ENCODE measurements at places on chromosomes 1 and 21.

GRCh38 chr21:32418146-32418545 is 5.6 kb downstream of the EVA1C start:
- DNase-seq: no peak

DNA sequence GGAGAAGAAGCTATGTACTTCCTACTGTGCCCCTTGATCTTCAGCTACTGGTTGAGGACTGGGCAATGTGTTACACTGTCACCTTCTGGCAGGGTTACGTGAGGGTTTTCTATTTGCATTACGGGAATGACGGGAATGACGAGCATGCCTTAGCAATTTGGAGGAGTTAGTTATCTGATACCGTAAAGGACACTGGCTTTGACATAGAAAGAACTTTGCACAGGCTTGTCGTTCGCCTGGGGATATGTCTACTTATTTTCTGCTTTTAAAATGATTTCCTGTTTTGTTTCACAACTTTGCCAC is 19.8 kb upstream of the ACBD6 start:
- DNase-seq: no peak

- DNase-seq: no peak
These were observed 75.8 kb downstream of the ST3GAL3 start for GRCh38 chr1:43783096-43783670.

DNA sequence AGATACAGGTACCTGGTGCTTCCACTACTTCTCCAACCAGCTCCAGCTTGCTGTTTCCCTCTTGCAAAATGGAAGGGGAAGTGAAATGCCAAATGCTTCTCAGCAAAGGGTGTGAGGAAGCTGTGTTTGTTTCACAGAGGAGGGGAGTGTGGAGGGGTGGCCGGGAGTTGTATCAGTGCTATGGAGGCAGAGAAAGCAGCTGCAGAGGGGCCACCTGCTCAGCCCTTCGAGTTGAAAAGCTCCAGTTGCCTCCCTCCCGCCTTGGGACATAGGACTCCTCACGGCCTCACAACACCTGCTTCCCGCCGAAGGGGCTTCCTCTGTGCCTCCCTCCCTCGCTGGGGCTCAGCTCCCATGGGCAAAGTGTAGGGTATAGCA is 12.1 kb upstream of the LINGO4 start:
- no peak for DNase-seq

GRCh38 chr1:24619376-24619775 is 23.7 kb upstream of the SRRM1 start:
- DNase-seq: no peak

- DNase-seq: no peak
These were observed 10.0 kb upstream of the FAM110D start for GRCh38 chr1:26148887-26149286.

DNA sequence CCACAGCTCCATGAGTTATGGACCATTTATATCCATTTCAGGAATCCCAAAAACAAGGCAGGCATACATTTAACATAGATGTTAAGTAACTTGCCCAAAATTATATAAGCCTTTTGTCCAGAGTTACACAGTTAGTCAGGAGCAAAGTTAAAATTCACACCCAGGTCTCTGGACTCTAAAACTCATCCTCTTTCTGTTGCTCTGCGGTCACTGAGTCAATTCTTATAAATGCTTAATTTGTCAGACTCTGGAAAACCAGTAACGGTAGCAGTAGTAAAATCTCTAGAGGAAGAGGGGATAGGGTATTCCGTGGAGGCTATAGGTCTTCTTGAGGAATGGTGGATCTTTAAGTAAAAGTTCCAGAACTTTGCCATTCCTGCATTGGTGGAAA is 223.6 kb upstream of the JUN start:
- DNase-seq: no peak

GRCh38 chr1:231734417-231734816 is 107.8 kb downstream of the DISC1 start:
- no peak for DNase-seq

GRCh38 chr1:168640182-168640581 is 63.8 kb downstream of the XCL1 start:
- DNase-seq: no peak

DNA sequence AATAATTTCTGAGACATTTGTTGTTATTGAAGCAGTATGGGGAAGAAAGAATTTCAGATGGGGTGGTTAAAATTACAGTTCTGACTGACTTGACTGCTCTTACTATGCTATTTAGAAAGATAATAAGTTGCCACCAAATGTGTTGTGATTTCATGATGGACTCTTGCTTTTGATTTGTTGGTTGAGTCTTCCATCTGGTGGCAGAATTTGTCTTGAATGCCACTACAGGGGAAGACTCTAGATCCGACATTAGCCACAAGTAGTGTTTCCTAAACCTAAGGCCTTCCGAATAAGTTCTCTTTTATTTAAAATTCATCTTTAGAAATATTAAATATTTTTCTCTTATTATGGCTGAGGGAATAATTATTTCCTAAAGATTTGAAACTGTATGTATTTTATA is 190.9 kb upstream of the ADGRL4 start:
- no peak for DNase-seq

DNA sequence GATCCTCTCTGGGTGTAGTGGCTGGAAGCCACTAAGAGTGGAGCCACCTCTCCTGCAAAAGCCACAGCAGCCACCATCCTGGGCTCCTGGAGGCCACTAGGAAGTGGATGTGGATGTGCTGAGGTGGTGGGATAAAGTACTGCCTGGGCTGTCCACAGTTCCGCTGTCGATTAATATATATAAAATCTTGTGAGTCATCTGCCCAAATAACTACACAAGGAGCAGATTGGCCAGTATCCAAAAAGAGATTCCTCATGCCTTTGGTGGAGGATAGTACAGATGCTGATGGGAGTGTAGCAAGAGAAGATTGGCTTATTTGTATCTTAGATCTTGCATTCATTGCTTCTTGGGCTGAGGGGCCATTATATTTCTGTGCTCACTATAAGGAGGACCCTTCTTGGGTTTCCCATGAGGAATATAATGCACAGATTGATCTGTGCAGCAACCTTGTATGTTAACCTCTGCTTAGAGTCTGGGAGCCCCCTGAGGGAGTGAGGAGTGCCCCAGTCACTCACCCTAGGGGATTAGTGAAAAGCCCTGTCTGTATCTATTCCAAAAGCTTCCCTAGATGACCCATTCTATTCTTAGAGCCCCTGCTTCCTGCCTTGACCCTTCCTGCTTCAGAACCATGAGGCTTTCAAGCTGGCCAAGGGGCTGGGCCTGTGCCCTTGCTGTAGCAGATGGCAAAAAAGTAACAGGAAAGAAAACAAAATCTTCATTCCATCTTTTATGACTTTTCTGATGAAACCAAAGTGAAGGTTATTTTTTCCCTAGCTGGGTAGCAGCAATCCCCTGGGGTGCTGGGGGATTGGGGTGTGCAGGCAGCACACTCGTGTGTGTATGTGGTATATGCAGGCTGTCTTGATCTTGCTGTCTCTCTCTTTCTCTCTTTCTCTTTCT is 31.7 kb downstream of the RCSD1 start:
- no peak for DNase-seq

GRCh38 chr1:212699625-212700222 is at the start of gene BATF3:
Gene BATF3, minus strand, starts transcription at chr1:212699840. Its CDS starts 78 bp downstream, at chr1:212699762.
- DNase-seq: no peak

- DNase-seq: no peak
These were observed 99.3 kb downstream of the CEP350 start for GRCh38 chr1:180053594-180054567.

DNA sequence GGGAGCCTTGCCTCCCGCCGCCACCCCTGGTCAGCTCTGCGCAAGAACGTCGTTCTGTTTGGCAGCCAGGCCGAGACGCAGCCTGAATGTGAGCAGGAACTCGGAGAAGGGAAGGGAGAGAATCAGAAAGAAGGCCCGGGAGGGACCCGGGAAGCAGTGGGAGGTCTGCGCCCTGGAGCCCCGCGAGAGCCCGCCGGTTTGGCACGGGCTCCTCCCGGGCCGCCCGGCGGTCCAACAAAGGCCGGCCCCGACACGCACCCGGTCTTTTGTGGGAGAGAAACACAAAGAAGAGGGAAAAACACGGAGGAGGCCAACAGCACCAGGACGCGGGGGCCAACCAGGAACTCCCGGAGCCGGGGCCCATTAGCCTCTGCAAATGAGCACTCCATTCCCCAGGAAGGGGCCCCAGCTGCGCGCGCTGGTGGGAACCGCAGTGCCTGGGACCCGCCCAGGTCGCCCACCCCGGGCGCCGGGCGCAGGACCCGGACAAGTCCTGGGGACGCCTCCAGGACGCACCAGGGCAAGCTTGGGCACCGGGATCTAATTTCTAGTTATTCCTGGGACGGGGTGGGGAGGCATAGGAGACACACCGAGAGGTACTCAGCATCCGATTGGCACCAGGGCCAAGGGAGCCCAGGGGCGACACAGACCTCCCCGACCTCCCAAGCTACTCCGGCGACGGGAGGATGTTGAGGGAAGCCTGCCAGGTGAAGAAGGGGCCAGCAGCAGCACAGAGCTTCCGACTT is 2.7 kb upstream of the OLIG2 start:
- DNase-seq: no peak

- DNase-seq: no peak
These were observed 1446.8 kb downstream of the MRPL39 start for GRCh38 chr21:24160528-24160927.

GRCh38 chr1:33575324-33575879 is 103.0 kb downstream of the ZSCAN20 start:
- no peak for DNase-seq

DNA sequence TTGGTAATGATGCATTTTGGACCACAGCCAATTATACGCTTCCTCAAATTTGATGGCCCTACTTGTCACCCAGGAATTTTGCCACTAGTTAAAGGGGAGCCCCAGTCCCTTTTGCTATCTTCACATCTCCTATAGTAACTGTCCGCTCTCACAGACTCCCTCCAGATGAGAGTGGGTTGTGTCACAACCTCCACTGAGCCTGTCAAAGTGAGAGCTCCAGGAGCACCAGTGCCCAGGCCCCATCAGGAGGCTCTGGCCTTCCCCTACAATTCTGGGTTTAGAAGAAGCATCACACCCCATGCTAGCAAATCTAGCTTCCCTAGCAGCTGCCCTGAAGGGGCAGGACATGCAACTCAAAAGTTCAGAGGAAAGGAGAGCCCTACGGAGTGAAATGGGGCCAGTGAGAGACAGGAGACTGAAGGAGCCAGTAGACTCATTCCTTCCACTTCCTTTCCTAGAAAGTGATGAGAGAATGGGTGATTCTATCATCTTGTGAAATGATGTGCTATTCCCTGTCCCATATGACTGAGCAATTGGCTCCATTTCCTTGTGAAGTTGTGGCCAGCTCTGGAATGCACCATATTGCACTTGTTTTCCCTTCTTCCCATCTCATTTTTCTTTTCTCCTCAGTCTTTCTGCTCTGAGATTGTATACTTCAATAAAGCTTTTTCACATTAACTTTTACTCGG is 541.3 kb downstream of the DPYD start:
- DNase-seq: peak; percentile 9

GRCh38 chr21:42666023-42666747 is 12.8 kb downstream of the PDE9A start:
- no peak for DNase-seq

- no peak for DNase-seq
These were observed 10.0 kb upstream of the NPL start for GRCh38 chr1:182779530-182779929.

GRCh38 chr1:178345238-178345637 is 151.5 kb downstream of the CLEC20A start:
- DNase-seq: no peak

DNA sequence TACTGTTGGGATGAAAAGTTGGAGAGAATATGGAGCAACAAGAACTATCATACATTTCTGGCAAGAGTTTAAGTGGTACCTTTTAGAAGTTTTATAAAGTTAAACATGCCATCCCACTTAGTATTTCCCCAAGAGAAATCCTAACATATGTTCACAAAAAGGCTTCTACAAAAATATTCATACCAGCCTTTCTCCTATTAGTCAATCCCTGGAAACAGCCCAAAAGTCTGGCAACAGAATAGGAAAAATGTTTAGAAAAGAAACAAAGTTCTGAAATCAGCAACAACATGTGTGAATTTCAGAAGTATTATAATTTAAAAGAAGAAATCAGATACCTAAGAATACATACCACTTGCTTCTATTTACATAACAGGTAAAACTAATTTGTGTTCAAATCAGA is 271.0 kb downstream of the DSCAM start:
- DNase-seq: no peak

DNA sequence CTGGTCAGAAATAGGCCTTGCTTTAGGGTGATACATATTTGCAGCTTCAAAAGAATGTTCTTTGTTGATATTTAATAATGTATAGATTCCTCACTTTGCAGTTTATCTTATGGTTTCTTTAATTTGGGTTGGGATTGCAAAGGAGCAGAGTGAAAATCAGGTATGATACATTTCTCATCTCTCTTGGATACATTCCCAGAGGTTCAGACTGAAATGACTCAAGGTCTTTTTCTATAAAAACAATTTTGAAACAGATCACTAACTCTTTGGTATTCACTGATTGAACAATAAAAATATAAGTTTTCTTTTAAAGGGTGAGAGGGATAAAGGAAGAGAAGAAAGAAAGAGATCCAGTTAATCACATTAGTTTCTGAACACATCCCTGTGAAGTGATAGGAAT is 606.5 kb upstream of the CAMK1G start:
- DNase-seq: no peak

DNA sequence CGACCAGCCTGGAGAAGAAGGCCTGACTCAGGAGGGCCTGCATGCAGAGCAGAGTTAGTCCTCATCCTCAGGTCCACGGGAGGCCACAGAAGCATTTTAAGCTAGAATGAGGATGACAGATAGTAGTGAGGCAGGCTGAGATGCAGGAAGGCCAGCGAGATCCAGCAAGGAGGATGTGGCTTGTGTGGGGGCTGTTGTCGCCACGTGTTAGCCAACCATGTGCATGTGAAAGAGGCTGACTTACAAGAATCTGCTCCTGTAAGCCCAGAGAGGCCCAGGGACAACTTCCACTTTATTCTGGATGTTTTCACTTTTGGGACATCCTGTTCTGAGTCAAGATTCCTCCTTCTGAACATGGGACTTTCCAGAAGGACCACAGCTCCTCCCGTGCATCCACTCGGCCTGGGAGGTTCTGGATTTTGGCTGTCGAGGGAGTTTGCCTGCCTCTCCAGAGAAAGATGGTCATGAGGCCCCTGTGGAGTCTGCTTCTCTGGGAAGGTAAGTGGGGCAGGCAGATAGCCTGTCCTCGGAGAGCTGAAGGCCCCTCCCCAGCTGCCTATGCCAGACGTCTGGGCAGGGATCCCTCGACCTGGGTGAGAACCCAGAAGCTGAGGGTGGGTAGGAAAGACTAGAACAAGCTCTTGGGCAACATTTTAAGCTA is at the start of gene SLAMF8:
TSS of gene SLAMF8 (plus strand) at position 433 of the 661 bp plus-strand sequence. CDS start at position 459, 26 bp downstream.
- no peak for DNase-seq

GRCh38 chr1:171222936-171223335 is 25.4 kb upstream of the FMO1 start:
- no peak for DNase-seq

GRCh38 chr1:163090321-163090945 is 21.3 kb downstream of the RGS4 start:
- DNase-seq: no peak

GRCh38 chr1:29651684-29652665 is 415.7 kb downstream of the PTPRU start:
- no peak for DNase-seq

DNA sequence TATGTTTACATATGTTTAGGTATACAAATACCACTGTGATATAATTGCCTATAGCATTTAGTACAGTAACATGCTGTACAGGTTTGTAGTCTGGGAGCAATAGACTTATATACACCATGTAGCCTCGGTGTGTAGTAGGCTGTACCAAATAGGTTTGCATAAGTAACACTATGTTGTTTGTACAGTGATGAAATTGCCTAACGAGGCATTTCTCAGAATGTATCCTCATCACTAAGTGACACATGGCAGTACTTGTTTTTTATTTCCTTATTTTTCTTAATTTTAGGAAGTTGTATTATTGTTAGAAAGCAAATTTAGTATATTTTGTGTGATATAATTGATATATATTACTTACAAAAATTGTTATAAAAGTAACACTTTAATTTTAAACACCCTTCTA is 840.9 kb downstream of the LTN1 start:
- no peak for DNase-seq
